ENCODE measurements at places on chromosomes 11 and 22.

GRCh38 chr11:64298966-64299846 is 952 bp upstream of the CATSPERZ start:
- no peak for DNase-seq

DNA sequence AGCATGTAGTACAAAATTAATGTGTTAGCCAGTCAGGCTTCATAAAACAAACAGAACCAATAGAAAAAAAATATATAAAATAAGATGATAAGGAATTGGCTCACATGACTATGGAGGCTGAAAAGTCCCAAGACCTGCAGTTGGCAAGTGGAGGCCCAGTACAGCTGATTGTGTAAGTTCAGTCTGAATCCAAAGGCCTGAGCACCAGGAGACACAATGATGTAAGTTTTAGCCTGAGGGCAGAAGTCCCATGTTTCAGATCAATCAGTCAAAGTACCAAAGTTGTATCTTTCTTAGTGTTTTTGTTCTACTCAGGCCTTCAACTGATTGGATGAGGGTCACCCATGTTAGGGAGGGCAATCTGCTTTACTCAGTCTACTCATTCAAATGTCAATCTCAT is 14.3 kb upstream of the OR10D3 start:
- no peak for DNase-seq

GRCh38 chr22:25364736-25365241 is 145.3 kb downstream of the CRYBB2 start:
- no peak for DNase-seq

DNA sequence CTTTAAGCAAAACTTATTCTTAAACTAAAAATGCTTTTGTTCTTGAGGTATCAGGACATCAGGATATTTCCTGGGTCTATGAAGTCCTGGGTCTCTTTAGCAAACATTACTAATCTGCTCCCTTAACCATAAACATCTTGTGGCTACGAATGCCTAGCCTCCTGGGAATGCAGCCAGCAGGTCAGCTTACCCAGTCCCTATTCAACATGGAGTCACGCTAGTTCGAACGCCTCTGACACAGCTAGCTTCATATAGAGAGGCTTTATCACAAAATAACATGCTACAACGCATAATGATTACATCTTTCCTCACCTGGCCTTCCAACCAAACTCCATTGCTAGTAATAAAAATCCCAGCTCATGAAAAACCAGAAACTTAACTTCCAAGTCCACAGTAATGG is 17.5 kb upstream of the FIBIN start:
- DNase-seq, result no peak

DNA sequence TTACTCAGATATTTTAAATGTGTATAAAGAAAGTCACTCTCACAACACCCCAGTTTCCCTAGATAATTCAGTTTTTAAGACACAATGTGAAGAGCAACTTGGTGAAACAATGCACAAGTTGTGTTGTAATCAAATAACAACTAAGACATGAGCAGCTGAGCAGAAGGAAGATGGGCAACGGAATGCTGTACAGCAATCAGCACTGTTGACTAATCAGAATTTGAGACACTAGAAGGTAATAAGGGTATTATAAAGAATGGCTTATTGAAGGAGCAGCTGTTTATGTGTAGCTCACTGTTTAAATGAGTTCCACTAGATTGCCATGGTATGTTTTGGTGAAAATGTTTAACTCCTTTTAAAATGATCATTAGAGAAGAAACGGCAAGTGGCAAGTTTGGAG is 60.1 kb downstream of the SOX6 start:
- no peak for DNase-seq

DNA sequence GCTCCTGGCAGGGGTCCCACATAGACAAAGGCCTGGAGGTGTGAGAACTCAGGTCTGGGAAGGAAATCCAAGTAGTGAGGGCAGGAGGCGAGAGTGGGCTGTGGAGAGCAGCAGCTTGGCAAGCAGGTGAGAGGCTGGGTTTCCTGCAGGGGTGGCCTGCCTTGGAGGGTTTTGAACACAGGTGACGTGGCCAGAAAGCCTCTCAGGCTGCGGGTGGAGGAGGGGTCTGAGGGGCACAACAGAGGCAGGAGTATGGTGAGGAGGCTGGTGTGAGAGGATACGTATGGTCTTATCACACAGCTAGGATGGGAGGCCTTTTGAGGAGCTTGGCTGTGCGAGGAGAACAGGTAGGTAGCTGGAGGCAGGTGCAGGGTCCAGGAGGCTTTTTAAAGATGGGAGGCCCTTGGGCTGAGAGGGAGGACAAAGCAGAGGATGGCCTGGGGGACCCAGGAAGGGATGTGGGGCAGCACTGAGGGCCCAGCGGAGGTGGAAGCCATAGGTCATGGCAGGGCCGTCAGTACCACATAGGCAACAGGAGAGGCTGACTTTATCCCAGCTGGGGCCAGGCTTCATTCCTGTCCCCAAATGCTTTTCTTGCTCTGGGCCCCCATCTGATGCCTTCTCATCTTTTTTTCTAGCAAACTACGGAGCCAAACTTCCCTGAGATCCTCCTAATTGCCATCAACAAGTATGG is 84.4 kb downstream of the MYO7A start:
- DNase-seq, result no peak

GRCh38 chr22:24033731-24034130 is 22.6 kb downstream of the CABIN1 start:
- no peak for DNase-seq

DNA sequence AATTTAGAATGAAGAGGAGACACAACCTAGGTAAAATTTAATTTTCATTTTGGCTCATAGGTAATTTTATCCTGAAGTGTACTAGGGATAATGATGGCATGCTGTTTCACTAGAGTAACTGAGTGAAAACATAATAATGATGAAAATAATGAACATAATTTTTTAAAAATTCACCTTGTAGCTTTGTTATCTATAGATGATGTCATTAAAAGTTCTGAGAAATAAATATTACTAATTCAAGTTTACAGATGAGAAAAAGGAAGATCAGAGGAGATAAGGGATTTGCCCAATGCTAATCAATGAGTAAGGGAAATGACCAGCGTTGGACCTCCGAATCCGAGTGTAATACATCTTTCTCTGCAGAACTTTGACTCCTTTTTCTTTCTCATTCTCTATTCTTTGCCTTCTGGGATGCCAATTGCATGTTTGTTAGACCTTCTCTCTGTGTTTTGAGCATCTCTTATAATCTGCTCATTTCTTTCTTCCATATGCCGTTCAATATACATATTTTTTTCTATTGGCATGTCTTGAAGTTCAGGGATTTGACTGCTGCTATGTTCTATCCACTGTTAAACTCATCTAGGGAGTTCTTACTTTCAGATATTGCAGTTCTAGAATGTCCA is 186.5 kb downstream of the SNX19 start:
- no peak for DNase-seq

DNA sequence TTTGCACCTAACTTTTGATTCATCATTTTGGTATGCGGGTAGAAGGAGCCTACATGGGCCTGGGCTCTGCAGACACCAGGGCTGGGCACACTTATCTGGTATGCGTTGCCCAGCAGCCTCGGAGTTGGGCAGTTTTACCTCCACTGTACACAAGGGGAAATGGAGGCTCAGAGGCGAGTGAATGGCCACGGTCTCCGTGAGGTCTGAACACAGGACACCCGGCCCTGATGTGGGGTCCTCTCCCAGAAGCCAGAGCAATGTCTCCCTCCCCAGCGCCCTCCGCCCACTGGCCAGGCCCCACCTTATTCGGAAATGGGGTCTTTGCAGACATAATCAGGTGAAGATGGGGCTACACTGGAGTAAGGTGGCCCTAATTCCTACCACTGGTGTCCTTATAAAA is 43.7 kb downstream of the OSBPL5 start:
- no peak for DNase-seq

- DNase-seq, result no peak
These were observed 9.3 kb downstream of the CD44 start for GRCh38 chr11:35148163-35148837.

DNA sequence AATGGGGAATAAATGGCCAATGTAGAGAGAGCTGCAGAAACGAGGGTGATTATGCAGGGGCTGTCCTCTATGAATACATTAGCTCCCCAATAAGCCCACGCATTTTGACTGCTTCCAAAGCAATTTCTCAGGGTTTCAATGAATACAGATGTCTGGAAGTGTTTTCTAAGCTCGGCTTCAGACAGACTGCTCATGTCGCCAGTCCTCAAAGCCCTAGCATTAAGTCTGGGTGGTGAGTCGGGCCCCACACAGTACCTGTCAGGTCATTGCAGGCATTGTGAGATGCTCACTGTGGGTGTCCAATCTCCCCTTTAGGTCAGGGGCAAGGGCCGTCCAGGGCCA is 17.9 kb upstream of the CSNK2A3 start:
- no peak for DNase-seq

DNA sequence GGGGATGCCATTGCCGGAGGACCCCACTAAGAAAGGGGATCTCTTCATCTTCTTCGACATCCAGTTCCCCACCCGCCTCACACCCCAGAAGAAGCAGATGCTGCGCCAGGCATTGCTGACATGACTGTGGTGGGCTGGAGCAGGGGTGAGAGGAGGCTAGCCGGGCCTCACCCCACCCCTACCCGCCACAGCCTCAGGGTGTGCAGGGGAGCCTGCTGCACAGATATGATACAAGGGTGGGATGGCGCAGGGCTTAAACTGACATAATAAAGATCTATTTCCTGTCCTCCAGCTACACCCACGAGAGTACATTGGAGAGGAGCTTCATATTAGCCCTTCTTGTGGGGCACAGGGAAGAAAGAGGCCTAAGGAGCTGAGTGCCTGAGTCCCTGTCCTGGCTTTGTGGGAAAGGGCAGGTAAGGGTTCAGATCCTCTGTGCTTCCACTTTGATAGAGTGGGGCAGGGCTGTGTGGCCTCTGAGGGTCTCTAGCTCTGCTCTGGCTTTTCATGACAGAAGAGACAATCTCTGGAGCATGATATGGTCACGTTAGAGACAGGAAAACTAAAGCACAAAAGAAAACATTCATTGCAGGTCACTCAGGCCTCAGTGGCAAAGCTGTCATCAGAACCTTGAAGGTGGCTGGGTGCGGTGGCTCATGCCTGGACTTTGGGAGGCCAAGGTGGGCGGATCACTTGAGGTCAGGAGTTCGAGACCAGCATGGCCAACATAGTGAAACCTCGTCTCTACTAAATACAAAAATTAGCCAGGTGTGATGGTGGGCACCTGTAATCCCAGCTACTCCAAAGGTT is 12.4 kb downstream of the UCP2 start:
- no peak for DNase-seq

DNA sequence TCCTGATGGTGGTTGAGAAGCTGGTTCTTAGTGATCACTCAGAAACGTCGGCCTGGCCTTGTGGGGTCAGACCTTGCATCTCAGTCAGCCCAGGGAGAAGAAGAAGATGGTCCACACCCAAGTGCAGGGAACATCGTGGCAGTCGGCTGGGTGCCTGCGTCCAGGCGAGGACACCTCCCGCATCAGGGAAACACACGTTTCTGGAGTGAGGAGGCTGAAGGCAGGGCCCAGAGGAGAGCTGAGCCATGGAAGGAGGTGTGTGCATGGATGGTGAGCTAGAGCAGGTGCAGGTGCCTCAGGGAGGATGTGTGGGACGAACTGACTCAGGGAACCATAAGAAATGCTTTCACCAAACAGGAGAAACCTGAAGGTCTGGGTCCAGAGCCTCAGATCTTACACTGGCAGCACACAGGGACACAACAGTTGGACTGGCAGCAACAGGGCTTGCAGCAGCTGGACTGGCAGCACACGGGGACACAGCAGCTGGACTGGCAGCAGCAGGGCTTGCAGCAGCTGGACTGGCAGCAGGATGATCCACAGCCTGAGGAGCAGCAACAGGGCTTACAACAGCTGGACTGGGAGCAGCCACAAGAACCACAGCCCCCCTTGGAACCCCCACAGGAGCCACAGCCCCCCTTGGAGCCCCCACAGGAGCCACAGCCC is 632 bp downstream of the KRTAP5-2 start:
- no peak for DNase-seq

- no peak for DNase-seq
These were observed 32.7 kb upstream of the PARVG start for GRCh38 chr22:44147821-44148574.

GRCh38 chr11:103395612-103396011 is 286.4 kb downstream of the DYNC2H1 start:
- DNase-seq, result peak; percentile 19

DNA sequence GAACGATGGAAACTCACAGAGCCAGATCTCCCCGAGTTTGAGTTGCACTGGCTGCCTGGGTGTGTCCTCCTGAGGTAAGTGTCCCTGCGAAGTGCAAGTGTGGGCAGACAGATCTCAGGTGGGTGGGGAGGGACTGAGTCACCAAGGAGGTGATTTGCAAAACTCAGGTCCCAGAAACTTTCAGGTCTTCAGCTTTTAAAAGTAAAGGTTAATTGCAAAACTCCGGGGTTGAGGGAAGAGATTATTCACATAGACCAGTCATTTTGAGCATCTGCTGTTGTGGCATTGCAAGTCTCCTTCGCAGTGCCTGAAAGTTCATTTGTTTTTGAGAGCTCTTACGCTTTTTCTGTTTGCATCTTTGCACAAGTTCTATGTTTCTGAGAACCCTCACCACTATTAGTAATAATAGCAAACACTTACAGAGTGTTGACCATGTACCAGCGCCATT is 7.1 kb downstream of the CD44 start:
- no peak for DNase-seq

- DNase-seq, result no peak
These were observed 2.7 kb downstream of the CHRM4 start for GRCh38 chr11:46388619-46389449.

- no peak for DNase-seq
These were observed 12.8 kb downstream of the HPS4 start for GRCh38 chr22:26470807-26471206.

GRCh38 chr11:17443000-17443399 is 33.6 kb downstream of the ABCC8 start:
- DNase-seq, result no peak

DNA sequence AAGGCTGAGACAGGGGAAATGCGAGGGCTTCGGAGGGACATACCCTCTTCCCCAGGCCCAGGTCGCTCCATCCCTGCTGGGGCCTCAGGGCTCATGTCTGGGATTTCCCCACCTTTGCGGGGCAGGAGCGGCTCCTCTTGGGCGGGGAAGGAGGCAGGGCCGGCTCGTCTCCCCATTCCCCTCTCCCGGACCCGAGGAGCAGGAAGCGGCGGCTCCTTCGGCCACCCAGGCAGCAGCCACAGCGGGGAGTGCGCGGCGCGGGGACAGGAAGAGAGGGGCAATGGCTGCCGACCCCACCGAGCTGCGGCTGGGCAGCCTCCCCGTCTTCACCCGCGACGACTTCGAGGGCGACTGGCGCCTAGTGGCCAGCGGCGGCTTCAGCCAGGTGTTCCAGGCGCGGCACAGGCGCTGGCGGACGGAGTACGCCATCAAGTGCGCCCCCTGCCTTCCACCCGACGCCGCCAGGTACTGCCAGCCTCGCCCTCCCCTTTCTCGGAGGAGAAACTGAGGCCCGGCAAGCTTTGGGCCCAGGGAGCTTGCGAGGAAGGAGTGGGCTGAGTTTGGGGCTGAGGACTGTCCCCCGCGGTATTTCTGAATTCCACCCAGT is at the start of gene ANKK1:
Gene ANKK1 (plus strand): TSS at position 175 of the 607 bp plus-strand sequence. CDS start 106 bp downstream, at position 281.
- no peak for DNase-seq

DNA sequence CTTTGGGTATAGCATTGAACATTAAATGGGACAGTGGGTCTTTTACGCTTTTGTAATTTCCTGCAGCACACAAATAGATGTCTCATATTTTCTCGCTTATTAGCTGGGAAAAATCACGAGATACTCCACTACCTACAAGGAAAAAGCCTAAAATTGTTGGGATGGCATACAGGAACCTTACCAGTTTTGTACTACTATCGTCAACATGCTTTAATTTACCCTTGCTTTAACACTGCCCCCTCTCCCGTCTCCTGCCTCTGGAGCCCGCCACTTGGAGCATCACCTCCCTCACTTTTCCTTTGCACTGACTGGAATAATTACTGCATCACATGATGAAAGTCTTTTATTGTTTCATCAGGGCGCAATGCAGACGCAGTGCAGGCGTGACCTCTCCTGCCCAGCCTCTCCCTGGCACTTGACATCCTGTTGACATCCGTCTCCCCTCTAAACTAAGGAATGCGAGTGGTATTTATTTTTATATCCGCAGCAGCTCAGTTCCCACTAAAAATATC is 1.0 kb upstream of the FNBP4 start:
- DNase-seq, result peak; percentile 22
